ENCODE measurements at places on chromosomes 1 and 21.

GRCh38 chr1:8411803-8412182 is 93.9 kb downstream of the SLC45A1 start:
- DNase-seq = no peak

DNA sequence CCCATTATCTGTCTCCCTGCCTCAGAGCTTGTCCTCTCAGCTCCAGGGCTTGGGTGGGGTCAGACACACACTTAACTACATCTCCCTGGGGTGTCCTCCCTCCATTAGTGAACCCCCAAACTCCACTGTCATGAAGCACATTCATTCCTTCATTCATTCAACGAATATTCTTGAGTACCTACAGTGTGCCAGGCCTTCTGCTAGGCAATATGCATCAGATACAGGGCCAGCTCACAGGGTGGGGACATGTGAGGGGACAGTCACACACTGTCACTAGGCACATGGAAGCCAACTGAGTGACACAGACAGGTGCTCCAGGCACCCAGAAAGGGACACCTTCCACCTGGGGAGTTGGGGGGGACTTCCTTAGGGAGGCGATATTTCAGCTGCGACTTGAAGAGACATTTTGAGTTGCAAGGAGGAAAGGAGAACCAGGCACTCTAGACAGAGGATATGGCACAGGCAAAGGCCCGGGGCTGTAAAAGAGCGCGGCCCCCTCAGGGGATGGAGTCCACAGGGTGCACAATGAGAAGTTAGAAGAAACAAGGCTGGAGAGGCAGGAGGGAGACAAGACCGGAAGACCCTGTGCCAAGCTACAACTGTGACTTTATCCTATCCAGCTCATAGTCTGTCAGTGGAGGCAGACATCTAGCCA is 8.7 kb upstream of the S100A8 start:
- no peak for DNase-seq

GRCh38 chr1:37265786-37266667 is 208.4 kb upstream of the ZC3H12A start:
- DNase-seq = no peak

- DNase-seq = no peak
These were observed 4.2 kb downstream of the POMGNT1 start for GRCh38 chr1:46193984-46194570.

DNA sequence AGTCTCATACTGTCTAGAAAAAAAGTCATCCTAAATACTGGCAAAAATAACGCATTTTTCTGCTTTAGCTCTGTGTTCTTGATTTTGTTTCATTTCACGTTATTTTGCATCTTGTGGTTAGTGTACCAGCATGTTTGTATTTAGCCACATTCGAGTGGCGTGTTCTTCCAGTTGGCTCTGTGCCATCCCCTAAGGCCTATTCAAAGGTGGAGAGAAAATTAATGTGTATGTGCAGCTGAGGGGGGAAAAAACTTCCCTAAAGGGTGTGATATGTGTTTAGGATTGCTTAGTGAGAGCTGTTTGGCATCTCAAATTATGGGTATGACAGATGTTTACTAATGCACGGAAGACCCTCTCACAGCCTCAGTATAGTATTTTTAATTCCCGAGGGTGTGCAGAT is 12.1 kb downstream of the DNAJC16 start:
- no peak for DNase-seq

GRCh38 chr1:51331206-51332100 is 1.1 kb upstream of the TTC39A start:
- no peak for DNase-seq

GRCh38 chr1:228793032-228793431 is 57.8 kb downstream of the RHOU start:
- DNase-seq = no peak

DNA sequence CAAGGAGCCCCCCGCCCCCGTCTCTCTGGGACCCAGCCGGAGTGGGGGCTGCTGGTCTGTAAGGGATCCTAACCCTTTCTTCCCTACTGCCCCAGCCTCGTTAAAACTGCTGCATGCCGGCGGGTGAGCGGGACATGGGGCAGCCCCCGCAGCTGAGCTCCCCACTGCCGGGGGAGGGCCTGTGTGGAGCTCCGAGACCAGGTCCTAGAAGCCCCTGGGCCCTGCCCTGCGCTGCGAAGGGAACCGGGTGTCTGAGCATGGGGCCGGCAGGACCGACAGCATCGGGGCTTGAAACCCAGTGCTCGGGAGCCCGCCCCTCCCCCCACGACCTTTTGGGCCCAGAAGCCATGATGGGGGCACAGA is 9.2 kb upstream of the COL6A1 start:
- DNase-seq = no peak

- no peak for DNase-seq
These were observed 618 bp downstream of the SH3BGR start for GRCh38 chr21:39452207-39452969.

DNA sequence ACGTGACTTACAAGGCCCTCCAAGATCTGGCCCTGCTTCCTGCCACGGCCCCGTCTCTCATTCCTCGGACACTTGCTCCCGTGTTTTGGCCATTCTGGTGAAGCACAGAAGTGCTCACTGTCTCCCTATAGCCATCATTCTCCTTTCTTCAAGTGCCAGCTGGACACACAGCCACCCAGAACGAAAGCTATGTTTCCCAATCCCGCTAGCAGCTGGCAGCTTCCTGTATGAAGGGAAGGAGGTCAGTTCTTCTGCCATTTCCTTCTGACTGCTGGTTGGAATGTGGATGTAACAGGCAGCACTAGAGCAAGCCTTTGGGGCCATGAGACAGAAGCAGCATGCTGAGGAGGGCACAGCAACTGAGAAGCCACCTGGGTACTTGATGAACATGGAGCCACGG is 82.8 kb downstream of the TGFBR3 start:
- DNase-seq = no peak

DNA sequence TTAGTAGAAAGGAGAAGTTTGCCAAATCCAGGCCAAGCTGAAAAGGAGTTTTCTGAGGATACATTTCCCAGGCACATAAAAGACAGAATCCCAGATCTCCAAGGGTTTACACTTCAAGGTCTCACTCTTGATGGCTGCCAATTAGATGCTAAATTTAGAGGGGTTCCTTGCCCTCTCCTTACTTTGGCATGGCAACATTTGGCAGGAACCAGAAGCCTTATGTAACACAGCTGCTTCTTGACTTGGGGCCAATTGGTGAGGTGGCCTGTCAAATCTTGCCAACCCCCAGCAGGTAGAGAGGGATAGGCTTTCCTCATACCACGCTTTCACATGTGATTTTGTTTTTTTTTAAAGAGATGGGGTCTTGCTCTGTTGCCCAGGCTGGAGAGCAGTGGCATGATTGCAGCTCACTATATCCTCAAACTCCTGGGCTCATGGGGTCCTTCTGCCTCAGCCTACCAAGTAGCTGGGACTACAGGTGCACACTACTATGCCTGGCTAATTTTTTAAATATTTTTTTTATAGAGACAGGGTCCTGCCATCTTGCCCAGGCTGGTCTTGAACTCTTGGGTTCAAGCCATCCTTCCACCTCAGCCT is 25.2 kb upstream of the NKAIN1 start:
- no peak for DNase-seq

DNA sequence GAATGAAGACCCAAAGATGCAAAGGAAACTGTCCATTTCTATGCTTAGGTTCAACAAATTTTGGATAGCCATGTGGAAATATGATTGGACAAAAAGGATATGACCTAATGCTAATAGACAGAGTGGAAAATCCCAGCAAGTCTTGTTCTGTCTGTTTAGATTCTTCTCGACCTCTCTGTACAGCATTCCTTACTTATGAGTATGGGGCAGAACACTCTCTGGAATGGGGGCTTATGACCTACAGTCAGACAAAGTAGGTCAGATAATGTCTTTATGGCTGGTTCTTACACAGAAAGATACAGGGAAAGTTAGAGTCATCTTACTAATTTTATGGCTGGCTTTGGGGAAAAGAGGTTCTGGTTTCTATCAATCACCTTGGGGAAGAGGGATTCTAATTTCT is 2.8 kb downstream of the GCSAML start:
- DNase-seq = no peak

DNA sequence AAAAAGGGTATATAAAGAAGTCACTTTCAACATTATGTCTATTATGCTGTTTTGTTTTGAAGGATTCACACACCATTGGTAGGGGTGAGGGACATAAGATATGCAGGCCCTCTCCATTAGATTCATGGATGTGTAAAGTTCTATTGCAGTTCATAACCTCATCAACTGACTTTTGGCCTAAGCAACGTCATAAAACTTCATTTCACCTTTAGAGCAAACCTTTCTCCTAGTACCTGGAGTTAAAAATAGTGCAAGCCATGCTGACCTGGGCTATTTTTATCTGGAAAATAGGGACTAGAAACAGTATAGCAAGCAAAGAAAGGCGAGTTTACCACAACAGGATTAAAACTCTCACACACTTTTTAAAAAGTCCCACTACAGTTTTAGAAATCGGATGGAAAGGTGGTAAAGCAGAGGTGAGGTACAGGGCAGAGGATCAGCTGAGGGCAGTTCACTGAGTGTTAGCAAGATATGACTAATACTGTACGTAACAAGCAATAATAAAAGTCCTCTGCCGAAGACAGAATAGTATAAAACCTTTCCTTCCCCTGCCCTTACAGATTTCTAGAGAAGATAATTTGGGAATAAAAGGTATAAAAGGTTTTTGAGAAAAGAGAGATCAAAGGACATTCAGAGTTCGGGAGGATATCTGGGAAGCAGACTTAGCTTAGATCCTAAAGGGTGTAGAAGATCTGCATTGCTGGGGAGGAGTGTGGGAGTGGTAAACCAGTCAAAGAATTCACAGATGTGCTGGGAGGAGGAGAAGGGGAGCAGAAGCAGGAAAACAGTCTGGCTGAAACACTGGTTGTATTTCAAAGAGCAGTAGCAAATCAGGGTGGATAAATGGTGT is 14.3 kb downstream of the EGLN1 start:
- no peak for DNase-seq

- DNase-seq = no peak
These were observed 59.8 kb downstream of the DDR2 start for GRCh38 chr1:162691999-162692575.

GRCh38 chr1:42692461-42692860 is 10.2 kb downstream of the YBX1 start:
- no peak for DNase-seq

- no peak for DNase-seq
These were observed 173.4 kb downstream of the SETD4 start for GRCh38 chr21:35886887-35887286.

GRCh38 chr1:202806845-202807450 is 1.3 kb downstream of the KDM5B start:
- no peak for DNase-seq

DNA sequence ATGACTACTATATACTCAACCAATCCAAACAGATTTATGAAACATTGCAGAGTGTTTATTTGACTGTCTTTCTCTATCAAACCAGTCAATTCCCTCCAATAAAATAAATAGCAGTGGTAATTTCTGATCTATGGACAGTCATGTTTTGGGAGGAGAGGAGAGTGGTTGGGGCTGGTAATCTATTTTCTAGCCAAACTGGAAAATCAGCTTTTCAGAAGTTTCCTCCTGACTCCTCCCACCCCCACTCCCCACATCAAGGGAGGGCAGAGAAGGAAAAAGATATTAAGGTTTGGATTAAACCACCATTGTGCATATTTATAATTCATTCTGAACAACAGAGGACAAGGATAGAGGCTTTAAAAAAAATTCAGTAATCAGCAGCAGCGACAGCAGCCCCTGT is 69.4 kb upstream of the SOX13 start:
- DNase-seq = no peak

DNA sequence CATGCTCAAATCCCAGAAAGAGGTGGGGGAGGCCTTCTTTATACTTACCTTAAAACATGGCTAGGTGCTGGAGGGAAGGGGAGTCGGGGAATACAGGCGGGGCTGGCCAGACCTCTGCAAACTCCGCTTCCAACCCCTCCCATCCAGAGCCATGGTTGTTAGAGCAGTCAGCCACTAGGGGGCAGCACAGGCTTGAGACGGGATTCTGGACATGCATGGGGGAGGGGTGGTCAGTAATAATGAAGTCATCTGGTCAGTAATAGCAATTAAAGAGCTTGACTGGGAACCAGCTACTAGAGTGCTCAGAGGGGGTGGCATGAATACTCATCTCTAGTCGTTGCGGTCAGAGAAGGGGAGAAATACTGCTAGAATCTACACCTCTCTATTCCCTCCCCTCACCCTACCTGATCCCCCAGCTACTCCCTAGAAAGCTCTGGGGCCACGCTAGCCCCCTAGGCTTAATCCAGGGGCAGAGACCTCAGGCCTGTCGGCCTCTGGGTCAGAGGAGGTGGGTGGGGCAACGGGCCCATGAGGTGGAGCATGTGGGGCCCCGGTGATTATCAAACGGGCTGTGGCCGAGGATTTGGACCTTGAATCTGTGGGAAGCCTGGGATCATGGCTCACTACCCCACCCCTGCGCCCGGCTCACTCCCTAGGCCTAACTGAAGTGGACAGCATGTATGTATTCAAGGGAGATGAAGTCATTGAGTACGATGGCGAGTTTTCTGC is 2.9 kb downstream of the CASQ1 start:
- DNase-seq = peak; percentile 78

DNA sequence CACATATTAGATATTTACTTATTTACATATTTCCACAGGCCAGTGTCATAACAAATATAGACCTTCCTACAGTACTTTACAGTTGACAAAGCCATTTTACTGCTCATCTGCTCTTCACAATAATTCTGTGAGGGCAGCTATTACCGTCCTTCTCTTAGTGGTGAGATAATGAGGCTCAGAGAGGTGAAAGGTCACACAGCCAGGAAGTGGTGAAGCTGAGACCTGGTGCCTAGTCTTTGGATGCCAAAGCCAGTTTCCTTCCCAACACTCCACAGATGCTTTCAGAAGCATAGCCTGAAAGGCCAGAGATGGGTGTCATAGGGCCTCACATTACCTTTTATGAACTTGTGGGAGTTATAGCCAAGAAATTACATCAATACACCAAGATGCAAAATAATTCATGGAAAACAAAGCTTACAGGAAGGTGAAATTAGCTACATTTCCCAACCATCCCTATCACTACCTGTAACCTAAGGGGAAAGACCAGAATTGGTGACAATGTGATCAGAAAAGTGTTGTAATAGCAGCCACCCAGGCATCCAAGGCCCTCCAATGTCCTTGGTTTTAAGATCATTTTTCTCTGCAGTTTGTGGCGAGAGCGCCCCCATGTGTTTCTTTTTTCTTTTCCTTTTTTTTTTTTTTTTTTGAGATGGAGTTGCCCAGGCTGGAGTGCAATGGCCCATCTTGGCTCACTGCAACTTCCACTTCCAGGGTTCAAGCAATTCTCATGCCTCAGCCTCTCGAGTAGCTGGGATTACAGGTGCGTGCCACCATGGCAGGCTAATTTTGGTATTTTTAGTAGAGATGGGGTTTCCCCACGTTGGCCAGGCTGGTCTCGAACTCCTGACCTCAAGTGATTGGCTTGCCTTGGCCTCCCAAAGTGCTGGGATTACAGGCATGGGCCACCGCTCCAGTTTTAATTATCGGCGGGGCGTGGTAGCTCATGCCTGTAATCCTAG is 26.5 kb upstream of the RPL11 start:
- DNase-seq = no peak

Measured in right renal cortex interstitium (tissue), 3 donors.